ENCODE measurements at places on chromosomes 16 and 17. TPM values are rescaled to one million over a fixed set of nuclear protein-coding genes. Genes with fewer than 3 reads are reported as not detected.

TERB1 gene
- polyA plus RNA-seq, result not detected

EFCAB3 gene
- not detected for polyA plus RNA-seq

FOXJ1 gene
- not detected for polyA plus RNA-seq

SULT1A2 gene
- polyA plus RNA-seq, result 1.1 TPM

ATP1B2 gene
- polyA plus RNA-seq, result not detected

CLEC18A gene
- not detected for polyA plus RNA-seq

KRT10 gene
- polyA plus RNA-seq, result 79.1 TPM

GRCh38 chr17:65070620-65071019 lies 14.1 kb upstream of the GNA13 start:
- no peak for DNase-seq

GRCh38 chr17:29954405-29954804 lies 13.0 kb downstream of the EFCAB5 start:
- DNase-seq, result no peak

DNA sequence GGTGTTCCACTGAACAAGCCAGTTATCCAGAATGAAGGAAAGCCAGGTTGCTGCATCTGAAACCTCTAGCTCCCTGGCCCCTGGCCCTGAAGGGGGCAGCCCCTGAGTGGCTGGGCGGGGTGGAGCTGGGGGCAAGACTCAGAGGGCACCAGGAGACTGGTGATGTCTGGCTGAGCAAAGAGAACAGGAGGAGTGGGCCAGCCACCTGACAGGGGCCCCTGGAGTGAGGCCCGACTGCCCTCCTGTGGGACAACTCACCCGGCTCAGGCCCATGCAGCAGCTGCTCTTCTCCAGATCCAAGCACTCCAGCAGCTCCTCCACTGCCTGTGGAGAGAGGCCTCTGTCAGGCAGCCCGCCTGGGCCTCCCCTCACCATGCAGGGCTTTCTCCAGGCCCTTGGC lies 60.4 kb downstream of the PIPOX start:
- no peak for DNase-seq

- DNase-seq, result peak; percentile 33
These were observed 7.4 kb upstream of the CPNE2 start for GRCh38 chr16:57084996-57085395.

- no peak for DNase-seq
These were observed 16.5 kb upstream of the ADGRG3 start for GRCh38 chr16:57651344-57652333.

- peak; percentile 37 for DNase-seq
These were observed 3.8 kb upstream of the USP36 start for GRCh38 chr17:78844301-78845005.

- no peak for DNase-seq
These were observed 127.6 kb downstream of the CHD9NB start for GRCh38 chr16:52925143-52925542.

DNA sequence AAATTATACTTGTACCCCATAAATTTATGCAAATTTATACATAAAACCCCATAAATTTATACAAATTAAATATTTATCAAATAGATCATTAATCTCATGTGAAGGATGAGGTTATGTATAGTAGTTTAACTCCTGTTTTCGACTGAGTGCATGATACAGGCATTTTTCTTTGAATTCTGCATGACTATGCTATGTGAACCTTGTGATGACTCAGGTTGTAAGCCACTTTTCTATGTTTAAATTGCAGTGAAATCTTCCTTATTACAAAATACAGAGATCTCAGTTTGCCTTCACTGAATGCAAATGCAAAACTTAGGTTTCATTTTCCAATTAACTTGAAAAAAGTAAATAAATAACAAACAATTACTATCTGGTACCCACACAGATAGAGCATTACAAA lies 843.7 kb downstream of the CDH11 start:
- DNase-seq, result no peak

DNA sequence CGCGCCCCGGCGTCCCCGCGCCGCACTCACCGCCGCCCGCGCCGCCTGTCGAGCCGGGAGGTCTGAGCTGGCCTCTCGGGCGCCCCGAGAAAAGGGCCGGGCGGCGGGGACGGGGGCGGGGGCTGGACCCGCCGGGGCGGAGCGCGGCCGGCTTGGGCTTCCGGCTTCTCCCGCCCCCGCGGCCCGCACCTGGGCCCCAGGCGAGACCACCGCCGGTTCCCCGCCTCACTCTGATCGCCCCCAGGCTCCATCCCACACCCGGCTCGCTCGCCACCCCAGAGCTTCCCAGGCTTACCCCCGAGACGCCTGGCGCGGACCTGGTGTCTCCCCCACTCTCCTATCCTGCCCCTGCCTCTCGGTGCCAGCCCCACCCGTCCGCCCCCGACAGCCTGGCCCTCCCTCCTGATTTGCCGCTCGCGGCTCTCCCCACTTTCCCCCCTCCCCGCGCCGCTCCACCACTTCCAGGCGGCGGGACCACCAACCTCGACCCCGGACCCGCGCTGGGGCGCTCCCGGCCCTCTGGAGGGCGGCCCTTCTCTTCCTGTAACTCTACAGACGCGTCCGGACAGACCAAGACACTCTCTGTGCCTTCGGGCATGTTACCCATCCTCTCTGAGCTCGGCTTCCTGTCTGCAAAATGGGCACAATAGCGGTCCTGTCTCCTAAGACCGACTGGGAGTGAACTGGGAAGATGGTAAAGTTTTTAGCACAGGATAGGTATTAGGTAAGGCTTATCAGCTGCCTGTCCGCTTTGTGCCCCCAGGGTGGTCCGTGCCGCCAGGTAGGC lies at the start of gene LITAF:
Gene LITAF, minus strand, starts transcription at position 64 of the 787 bp plus-strand sequence. CDS start 30,189 bp downstream, outside the sequence.
- DNase-seq, result no peak

DNA sequence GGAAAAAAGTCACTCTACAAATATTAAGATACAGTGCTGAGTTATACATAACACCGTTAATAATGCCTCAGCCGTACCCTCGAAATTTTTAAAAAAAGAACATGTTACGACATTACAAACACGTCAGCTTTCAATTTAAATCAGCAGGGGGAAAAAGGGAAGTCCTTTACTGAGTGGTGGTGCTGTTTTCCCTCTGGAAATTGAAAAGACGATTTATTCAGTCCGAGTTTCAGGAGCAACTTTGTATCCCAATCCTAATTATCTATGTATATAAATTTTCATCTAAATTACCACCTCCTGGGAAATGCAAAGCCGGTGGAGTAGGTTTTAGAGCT lies 1.3 kb downstream of the NETO2 start:
- DNase-seq, result peak; percentile 78

GRCh38 chr17:68993112-68993511 lies 37.9 kb upstream of the ABCA8 start:
- DNase-seq, result no peak

DNA sequence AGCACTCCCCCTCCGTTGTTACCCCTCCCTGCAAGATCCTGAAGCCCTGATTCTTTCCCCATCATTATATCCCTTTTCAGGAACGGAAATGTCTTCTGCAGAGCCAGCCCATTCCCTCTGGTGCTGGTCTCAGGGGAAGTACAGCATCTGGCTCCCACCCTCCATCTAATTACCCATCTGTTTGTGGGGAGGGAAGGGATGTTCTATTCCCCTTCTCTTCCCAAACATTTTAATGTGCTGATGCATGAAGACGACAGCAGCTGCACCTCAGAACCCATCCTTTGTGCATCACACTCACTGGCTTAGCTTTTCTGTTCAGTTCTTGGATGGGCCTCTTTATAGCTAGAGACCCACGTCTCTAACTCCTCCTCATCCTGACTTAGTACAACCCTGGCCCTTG lies 367.2 kb downstream of the CDH13 start:
- DNase-seq, result no peak

Data from CD14-positive monocyte (primary cell).